Astrocyte of the hippocampus (primary cell): ENCODE measurements at places on chromosomes 3 and 15.

- DNase-seq, result no peak
Observed at GRCh38 chr3:20870106-20870899, 684.3 kb upstream of the SGO1 start.

DNA sequence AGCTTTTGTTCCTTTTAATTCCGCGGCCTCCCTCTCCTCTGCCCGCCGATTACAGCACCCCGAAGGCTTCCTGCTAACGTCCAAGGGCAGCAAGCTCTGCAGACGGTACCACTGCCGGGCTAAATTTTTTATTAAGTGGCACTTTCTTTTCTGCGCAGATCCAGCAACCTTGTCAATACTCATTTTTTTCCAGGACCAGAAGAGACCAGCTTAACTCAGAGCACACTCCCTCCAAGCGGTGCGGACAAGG, 542 bp upstream of the MEIS2 start:
- no peak for DNase-seq

DNA sequence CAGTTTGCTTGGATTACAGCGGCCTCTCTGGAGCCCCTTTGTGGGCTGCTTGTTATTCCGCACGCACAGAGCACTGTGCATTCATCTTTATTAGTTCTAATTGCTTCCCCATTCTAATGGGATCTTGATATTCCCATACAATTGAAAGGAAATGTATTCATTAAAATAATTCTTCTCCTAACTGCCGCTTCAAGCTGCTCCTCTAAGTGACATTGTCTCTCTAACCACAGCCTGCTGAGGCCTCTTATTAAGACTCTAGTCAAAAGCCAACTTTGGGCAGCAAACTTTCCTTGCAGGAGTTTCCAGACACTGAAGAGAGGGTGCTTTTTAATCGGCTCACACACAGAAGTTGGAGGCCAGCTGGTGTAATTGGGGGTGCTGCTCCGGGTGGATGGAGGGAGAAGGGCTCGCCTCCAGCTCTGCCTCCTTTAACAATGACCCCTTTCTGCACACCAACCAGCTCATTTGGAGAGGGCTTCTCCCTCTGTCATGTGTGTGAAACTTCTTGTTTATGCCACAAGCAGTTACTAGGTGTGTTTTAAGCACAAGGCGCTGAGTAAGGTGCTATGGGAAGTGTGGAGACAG, 5.6 kb upstream of the MAGEF1 start:
- no peak for DNase-seq

- peak; percentile 15 for DNase-seq
Observed at GRCh38 chr3:10004960-10005564, 18.4 kb upstream of the EMC3 start.

DNA sequence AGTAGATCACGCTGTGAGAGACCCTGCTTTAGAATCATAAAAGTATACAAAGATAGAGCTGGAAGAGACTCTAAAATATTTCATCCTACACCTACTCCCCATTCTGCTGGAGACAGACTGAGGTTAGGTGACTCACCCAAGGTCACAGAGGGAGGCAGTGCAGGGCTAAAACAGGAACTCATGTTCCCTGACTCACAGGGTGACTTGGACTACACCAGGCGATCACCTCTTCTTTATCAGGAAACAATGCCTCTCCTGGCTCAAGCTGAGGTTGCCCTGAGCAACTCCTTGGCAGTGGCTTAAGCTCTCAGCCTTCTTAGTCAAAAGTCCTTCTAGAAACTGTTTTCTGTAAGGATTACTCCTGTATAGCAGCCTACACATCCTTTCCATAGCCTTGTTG, 26.4 kb upstream of the TNFAIP8L3 start:
- DNase-seq, result peak; percentile 91

- no peak for DNase-seq
Observed at GRCh38 chr3:76864355-76864754, 175.5 kb upstream of the ROBO2 start.

- DNase-seq, result peak; percentile 73
Observed at GRCh38 chr3:131602011-131602779, 99.4 kb upstream of the MRPL3 start.

GRCh38 chr3:15291589-15292541, 40.5 kb downstream of the SH3BP5 start:
- DNase-seq, result peak; percentile 75

DNA sequence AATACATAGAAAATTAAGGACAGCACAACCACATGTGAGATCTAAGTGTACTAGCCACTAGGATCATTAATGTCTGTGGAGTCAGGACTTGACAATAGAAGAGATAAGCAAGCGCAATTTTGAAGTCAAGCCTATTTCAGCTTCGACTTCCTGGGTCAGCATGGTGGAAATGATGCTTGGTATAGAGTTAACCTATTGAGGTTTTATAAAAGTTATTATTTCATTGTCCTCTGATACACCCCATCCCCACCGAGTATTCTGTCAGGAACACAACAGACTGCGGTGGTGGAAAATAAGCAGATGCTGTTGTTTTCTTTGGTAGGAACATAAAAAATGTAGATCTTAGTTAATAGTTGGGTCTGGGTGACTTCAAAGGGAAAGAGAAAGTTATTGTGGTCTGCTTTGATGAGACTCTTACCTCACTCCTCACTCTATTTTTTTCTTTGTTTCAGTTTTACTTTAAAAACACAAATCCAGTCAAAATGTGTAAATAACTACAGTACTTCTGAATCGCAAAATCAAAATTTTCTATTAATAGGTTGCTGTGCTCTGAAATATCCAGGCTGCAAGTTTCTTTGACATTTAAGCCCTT, 82.1 kb downstream of the IL5RA start:
- DNase-seq, result no peak

DNA sequence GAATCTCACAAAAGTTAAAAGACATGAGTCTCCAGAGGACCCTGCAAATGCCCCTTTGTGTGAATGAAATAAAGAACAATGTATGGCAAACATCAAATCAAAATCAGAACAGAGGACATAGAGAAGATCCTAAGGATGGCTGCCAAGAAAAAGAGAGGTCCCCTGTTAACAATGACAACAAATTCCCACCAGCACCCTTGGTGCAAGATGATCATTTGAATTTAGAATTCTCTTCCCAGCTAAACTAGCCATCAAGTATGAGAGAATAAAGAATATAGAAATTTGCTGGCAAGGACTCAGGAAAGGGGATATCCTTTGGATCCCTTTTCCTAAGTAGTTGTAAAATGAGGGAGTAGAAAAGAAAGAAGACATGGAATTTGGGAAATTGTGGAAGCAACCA, 8.2 kb downstream of the GP5 start:
- no peak for DNase-seq

- DNase-seq, result no peak
Observed at GRCh38 chr15:99449514-99449913, 116.3 kb upstream of the MEF2A start.

GRCh38 chr3:53707222-53707621, 139.0 kb downstream of the CHDH start:
- DNase-seq, result no peak

- no peak for DNase-seq
Observed at GRCh38 chr3:52026041-52026440, 30.3 kb downstream of the DUSP7 start.

- no peak for DNase-seq
Observed at GRCh38 chr15:69789648-69790393, 307.9 kb downstream of the TLE3 start.

DNA sequence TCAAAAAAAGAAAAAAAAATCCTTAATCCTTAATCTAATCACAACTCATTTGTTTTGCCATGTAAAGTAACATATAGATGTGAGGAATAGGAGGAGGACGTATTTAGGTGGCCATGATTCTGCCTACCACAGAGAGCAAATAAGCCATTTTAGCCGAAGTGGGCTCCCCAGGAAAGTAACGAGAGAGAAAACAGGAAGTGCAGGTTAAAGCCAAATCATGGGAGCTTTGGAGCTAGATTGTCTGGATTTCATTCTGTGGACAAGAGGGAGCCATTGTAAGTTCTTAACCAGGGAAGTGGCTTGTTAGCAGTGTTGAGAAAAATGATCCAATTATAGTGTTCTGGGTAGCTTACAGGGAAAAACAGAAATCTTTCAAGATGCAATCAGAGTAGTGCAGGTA, 9.4 kb downstream of the TMOD2 start:
- no peak for DNase-seq

GRCh38 chr3:186691676-186692075, 25.5 kb upstream of the KNG1 start:
- no peak for DNase-seq

GRCh38 chr3:178392511-178392926, 143.7 kb upstream of the KCNMB2 start:
- DNase-seq, result peak; percentile 63

GRCh38 chr15:49438962-49439631, 16.1 kb downstream of the FGF7 start:
- peak; percentile 17 for DNase-seq

GRCh38 chr3:188389711-188390342, 235.9 kb downstream of the LPP start:
- DNase-seq, result no peak

- no peak for DNase-seq
Observed at GRCh38 chr15:49255966-49256759, 86.1 kb downstream of the GALK2 start.

DNA sequence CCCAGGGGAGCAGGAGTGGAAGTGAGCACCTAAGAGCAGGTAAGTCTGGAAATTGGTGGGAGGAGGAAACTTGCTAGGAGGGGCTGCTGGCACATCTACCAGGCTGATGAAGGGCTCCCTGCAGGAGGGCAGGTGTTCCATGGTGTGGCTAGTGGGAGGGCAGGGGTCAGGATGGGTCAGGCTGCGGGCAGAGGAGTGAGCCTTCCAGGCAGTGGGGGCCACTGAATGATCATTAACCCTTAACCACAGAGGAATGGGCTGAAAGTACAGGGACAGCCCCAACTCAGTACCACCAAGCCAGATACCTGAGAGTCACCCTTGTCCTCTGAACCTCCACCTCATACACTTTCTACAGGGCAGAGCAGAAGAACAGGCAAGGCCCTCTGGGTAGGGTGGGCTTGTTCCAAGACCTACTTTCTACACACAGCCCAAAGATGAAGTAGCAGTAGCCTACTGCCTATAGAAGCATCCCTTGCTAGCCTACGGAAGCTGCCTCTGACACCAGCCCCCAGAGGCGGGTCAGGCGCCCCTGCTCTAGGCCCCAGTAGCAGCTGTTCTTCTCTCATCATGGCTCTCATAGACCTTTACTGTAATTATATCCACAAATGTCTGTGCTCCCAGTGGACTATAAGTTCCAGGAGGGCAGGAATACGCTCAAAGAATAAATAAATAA, 4.6 kb downstream of the RAB6B start:
- no peak for DNase-seq

GRCh38 chr3:167100200-167100599, 279.9 kb downstream of the ZBBX start:
- no peak for DNase-seq

DNA sequence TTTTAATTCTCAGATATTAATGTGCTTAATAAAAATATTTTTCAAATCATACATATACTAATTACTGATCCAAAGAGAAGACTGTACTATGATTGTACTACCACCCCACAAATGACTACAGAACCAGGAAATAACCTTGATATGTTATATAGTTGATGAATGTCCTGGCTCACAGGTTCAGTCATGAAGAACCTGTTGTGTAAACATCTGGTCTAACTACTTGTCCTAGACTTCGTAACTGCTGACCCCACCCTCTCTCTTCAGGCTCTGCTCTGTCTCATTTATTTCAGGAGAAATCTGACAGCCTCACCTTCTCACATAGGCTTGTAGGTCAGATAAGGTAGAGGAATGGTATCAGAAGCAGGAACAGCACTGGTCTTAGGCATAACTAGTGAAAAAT, 14.7 kb upstream of the CSTA start:
- no peak for DNase-seq

DNA sequence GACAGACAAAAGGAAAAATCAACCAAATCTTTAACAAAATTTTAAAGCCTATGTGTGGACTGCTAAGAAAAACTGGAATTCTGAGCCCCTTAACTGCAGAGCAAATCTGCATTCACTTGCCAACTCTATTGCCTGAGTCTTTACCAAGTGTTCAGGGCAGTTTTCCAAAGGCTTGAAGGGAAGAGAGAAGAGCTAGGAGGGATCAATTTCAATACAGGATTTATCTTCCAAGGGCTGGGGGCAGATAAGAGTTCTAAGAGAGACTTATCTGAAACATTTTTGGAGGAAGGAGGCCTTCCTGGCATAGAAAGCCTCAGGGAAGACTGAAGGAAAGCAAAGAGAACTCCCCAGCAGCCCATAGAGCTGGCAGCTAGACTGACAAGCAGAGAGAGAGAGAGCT, 31.4 kb upstream of the LSAMP start:
- no peak for DNase-seq

DNA sequence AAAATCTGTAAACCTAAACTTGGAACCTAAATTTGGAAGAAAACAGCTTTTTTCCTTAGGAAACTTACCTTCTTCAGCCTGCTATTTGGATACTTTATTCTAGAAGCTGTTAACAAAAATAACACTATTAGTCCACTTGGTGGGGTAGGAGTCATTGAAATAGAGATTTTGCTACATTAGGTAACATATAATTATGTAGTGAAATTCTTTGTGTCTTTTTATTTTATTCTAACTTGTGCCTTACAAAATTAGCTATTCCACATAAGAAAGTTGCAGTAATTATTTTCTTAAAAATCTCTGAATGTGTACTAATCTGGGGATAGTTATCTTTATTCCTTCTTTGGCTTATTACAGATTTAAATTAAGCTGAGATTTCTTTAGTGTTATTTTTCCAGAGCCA, 360.4 kb upstream of the ROBO2 start:
- DNase-seq, result peak; percentile 6

DNA sequence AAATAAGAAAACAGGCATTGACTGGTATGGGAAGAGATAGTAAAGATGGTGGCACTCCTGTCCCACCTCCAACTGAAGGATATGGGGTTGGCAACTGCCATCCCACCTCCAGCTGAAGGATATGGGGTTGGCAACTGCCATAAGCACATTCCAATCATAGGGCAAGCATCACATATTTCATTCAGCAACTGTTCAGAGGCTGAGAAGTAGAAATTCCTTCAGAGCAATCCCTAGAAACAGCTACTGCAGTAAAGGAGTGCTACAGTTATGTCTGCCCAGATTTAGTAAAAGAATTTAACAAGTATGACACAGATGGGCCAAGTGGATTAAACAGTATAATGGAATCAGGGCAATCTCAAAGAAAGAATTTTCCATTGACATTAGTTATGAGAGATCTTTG, 156.8 kb downstream of the IMPG2 start:
- no peak for DNase-seq

DNA sequence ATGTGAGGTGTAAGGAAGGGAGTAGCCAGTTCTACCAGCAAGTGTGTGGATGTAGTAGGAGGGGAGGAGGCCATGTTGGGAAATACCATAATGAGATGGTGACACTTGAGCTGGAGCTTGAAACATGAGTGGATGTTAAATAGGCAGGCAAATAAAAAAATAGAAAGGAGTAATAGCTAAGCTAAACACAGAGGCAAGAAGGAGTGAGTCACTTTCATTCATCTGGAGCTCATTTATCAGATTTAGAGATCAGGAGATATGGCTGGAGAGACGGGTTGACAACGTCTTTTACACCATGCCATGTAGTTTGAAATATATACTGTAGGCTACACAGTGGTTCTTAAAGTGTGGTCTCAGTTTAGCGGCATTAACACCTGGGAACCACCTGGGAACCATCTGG, 390.5 kb downstream of the DIPK2A start:
- peak; percentile 16 for DNase-seq
